ENCODE measurements at places on chromosomes 16 and 17.

GRCh38 chr17:13268791-13269595 lies 251.2 kb upstream of the ELAC2 start:
- DNase-seq, result no peak

- DNase-seq, result no peak
Observed at GRCh38 chr16:88591577-88592021, 21.4 kb downstream of the ZC3H18 start.

DNA sequence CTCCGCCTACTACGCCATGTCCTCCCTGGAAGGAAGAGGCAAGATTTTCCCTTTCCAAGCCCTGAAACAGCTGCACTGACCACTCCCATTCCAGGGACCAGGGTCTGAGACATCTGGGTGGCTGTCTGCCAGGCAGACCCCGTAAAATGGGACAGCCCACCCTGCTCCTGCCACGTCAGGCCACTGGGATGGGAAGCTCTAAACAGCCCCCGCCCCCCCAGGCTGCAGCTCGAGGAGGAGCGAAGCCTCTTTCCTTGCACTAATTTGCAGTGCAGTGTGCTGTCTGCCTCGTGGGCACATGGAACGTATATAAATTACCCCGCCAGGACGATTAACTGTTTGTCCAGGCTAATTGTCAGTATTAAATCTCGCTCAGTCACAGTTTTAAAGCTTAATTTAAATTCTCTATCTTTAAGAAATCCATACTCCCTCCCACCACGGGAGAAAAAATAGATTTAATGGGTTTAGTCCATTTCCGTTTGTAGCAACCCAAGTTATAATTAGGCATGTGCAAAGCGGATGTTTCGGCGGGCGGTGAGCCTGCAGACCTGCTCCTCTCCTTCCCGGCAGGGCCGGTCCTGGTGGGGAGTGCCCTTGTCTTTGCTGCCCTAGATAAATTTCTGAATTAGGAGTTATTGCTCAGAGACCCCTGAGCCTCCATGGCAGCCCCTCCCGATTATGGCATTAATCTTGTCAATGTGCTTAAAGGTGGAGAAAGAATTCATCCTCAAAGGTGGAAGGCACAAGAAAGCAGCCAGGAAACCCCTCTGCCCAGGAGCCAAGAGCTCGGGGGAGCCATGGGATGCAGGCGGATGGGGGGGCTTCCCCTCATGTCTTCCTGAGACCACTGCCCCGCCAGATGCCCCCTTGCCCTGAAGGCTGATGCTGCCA lies 268.0 kb upstream of the TNRC6C start:
- DNase-seq, result no peak

DNA sequence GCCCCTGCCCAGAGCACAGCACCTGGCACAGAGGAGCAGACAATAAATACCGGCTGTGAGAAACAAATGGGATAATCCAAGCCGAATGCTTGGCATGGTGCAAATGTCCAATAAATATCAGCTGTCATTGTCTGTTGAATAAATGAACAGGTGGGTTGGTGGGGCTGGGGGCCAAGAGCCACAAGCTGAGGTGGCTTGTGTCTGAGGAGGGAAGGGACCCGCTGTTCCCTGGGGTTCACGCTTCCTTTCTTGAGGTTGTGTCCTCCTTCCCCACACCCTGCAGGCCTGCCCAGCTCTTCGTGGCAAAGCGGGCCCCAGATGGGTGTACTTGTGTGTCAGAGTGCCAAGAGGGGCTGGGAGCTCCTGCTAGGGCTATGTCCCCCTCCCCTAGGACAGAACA lies 38.6 kb downstream of the ARHGAP27 start:
- DNase-seq, result no peak

GRCh38 chr17:77704048-77704815 lies 254.3 kb upstream of the TNRC6C start:
- DNase-seq, result no peak

- no peak for DNase-seq
Observed at GRCh38 chr17:45735488-45735887, 48.6 kb upstream of the CRHR1 start.

DNA sequence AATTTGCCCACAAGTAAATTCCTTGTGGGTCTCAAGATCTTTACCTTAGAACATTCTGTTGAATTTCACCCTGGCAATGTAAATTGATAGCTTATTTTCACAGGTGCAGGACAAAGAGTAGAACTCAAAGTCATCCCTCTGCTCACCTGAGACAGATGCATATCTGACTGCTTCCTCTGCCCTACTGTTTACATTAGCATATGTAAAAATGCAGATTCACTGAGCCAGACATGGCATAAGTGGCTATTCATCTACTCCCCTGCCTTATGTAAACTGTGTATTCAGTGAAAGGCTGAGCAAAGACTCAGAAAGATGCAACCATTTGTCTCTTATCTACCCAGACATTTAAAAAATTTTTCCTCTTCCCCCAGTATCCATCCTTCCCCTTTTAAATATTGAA lies 22.3 kb upstream of the MILR1 start:
- no peak for DNase-seq

DNA sequence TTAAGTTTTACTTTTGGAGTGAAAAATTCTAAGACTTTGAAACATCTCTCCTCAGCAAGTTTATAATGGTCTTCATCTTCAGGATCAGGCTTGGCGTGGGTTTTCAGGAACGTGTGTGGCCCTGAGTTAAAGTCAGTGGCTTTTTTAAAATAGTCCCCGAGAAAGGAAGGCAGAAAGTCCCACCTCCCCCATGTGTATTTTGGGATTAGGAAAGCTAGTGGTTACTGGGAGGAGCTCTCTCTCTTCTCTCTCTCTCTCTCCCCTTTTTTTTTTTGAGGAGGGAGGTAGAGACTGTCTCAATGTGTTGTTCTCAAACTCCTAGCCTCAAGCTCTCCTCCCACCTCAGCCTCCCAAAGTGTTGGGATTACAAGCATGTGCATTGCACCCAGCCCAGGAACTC lies 213.2 kb downstream of the IRX3 start:
- DNase-seq, result no peak

- DNase-seq, result no peak
Observed at GRCh38 chr17:65013613-65014391, 42.7 kb downstream of the GNA13 start.

- no peak for DNase-seq
Observed at GRCh38 chr16:67668495-67669157, 2.0 kb downstream of the C16orf86 start.

DNA sequence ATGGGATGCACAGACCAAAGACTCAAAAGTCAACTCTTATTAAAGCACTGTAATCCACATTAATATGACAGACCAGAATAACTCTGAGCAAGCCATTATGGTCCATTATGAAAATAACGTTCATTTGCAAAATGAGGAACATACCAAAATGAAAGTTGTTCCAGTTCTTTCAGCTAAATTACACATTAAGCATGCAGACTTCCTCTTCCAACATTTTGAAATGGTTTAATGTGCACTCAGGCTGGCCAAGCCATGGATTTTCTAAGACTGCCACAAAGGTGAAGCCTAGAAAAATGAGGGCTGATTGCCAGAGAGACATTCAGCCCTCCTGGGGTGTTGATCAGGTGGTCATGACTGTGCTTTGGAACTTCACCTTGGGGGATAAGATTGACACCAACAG lies 56.7 kb upstream of the NOG start:
- no peak for DNase-seq

DNA sequence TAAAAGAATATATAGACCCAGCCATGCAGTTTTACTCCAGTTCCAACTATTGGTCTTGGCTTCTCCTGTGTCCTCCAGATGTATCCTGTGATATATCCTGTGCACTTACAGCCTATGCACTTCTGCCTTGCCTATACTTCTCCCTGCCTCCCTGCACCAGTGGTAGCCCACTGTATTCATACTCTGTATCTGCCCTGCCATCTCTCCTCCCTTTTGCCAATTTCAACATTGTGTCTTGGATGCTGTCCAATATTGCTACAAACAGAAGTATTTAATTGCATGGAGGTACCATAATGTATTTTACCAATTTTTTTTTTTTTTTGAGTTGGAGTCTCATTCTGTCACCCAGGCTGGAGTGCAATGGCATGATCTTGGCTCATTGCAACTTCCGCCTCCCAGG lies 242.7 kb downstream of the HAPSTR1 start:
- no peak for DNase-seq

GRCh38 chr17:58401287-58401686 lies 16.0 kb downstream of the RNF43 start:
- DNase-seq, result no peak

DNA sequence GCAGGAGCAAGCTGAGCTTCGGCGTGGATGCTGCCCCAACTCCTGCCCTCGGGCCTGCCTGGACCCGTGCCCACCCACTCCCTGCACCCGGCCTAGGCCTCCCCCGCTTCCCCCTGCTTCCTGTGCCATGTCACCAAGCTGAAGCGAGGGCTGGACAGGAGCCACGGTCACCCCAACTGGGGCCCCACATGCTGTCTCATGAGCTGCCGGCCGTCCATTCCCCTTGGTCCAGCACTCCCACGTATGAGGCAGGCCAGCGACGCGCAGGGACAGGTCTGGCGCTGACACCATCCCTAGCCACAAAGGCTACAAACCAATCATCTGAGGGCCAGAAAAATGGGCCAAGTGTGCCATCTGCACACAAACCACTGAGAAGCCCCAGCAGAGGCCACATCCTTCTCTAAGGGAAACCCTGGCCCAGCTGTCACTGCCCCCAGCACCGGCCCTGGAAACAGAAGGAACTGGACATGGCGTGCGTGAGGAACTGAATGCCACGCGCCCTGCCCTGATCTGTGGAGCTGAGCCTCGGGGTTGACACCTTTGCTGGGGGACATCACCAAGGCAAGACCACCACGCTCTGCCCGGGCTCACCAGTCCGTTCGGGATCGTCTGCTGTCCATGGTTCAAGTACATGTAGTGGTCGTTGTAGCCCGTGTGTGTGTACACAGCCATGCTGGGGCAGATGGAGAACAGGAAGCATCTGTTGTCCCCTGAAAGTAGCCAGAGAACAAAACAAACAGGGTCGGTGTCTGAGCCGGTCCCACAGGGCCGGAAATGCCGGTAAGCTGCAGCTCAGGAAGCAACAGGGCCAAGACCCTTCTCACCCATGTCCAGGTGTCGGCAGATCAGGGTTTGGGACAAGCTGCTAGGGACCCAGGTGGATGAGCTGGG lies 22.2 kb downstream of the MEAK7 start:
- no peak for DNase-seq

- no peak for DNase-seq
Observed at GRCh38 chr17:82204831-82205719, 7.6 kb downstream of the CCDC57 start.

GRCh38 chr16:62060089-62060488 lies 23.9 kb upstream of the CDH8 start:
- DNase-seq, result no peak

DNA sequence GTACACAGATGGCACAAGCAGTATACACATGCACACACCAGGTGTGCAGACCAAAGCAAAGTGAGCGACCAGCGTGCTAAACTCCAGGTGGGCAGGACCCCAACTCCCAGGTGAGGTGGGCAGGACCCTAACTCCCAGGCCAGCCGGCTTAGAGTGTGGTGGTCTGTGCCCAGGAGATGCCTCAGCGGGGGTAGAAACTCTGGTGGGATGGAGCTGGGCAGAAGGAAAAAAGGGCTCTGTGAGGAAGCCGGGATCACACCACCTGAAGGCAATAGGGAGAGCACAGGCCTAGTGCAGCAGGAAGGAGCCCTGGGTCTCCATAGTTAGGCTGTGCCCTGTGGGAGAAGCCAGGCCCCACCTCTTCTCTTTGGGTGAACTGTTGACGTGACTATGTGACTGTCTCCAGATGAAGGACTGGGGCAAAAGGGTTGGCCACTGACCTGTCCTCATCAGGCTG lies 1.6 kb upstream of the FOXJ1 start:
- no peak for DNase-seq

GRCh38 chr17:73506470-73507435 lies 137.5 kb downstream of the SDK2 start:
- no peak for DNase-seq

- DNase-seq, result no peak
Observed at GRCh38 chr16:83779886-83780285, 27.9 kb upstream of the HSBP1 start.

- DNase-seq, result no peak
Observed at GRCh38 chr17:39939588-39940419, 12.3 kb downstream of the LRRC3C start.

- DNase-seq, result no peak
Observed at GRCh38 chr16:81384006-81384405, 60.6 kb upstream of the CMIP start.

DNA sequence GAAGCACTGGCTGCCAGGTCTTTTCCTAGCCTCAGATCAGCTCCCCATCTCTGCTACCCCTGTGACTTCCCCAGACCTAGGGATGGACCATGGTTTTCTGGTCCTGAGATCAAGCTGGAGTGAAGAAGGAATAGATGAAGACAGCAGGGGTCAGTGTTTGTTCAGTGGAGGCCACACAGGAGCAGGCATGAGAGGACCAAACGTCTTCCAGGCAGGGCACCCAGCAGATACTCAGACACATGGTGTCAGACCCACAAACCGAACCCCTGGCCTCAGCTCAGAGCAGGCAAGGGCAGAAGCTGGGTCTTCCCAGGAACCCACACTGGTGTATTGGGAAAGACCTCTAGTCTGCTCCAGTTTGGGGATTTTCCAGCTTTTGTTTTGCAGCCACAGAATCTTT lies 189.7 kb downstream of the IRX5 start:
- DNase-seq, result no peak

- DNase-seq, result no peak
Observed at GRCh38 chr16:69936252-69936651, 14.9 kb upstream of the CLEC18A start.

GRCh38 chr16:27369806-27370205 lies 32.2 kb upstream of the IL21R start:
- no peak for DNase-seq

- no peak for DNase-seq
Observed at GRCh38 chr16:15440852-15441251, 6.5 kb downstream of the BMERB1 start.

GRCh38 chr17:32495359-32496231 lies 8.8 kb downstream of the CDK5R1 start:
- no peak for DNase-seq

DNA sequence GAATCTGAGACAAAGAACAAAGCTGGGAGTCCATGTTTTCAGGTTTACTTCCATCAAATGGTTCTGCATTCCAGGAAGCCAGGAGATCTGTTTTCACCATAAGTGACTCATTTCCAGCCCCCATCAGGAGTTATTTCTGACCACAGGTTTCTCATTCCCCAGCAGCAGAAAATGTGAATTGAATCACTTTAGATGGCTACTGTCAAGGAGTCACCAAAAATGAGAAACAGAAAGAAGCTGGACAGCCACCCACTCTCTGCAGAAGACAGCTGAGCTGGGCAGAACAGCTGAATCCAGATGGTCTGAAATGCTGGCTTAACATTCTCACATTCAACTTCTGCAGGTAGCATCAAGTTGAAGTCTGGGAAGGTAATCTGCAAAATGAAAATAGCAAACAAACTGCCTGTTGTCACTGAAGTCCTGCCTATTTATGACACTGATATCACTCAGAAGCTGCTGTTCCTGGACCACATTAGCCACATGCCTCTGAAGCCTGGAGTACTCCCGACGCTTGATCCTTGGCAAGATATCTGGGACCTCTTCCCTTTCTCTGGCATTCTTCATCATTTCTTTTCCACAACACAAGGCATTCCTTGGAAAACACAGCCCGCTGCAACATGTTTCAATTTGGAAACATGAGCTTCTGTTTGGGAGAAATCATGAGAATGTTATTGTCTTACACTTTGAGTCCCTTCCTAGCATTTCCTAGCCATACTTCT lies 15.3 kb downstream of the CCL11 start:
- no peak for DNase-seq
